Left ventricle myocardium inferior (tissue), 1 donor: ENCODE measurements at places on chromosomes 11 and 22.

DNA sequence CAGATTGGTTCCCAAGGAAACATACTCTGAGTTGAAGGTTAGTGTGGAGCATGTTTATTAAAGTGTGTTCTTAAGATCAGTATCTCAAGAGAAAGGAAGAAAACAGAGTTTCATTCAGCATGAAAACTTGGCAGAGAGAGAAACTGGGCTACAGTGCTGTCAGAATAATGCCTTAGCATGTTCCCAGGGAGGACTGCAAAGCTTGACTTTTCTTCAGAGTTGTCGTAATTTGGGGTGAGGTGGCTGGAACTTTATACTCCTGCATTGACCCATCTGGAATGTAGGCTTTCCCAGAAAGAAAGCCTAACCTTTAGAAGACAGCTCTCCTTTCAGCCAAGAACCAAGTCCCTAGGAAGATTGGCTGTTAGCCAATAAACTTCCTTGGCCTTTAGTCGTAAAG, 190.8 kb upstream of the CNTN5 start:
- DNase-seq = no peak

GRCh38 chr22:18021431-18021830, 2.9 kb downstream of the MICAL3 start:
- no peak for DNase-seq

DNA sequence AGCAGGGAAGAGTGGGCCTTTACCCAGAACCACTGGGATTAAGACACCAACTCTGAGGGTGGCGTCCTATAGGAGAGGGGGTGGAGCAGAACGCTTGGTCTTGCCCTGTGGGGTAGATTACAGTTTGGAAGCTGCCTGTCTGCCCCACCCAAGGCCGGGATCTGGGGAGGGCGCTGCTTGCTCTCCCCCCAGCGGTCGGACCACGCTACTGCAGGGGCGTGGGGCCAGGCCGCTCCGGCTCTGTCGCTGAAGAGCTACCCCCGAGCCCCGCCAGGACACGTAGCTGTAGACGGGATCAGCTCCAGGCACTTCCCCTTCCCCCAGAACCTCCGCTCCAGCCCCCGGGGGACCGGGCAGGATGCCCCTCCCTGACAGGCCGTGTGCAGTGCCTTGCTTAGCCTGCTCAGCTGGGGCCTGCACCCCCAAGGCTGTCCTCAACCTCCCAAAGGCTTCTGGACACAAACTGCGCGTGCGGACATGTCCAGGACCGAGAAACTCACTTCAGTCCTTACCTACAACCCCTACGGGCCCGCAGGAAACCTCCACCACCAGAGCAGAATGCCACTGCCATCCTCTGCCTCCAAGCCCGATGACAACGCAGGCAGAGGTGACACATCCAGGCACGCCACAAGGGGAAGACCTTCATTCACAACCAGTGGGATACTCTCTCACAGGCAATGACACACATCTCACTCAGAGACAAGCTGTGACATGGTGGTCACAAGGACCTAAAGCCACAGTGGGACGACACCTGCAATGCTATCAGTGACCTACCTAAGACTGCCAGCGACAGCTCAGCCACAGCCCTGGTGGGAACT, 3.6 kb downstream of the AHNAK start:
- peak; percentile 87 for DNase-seq

DNA sequence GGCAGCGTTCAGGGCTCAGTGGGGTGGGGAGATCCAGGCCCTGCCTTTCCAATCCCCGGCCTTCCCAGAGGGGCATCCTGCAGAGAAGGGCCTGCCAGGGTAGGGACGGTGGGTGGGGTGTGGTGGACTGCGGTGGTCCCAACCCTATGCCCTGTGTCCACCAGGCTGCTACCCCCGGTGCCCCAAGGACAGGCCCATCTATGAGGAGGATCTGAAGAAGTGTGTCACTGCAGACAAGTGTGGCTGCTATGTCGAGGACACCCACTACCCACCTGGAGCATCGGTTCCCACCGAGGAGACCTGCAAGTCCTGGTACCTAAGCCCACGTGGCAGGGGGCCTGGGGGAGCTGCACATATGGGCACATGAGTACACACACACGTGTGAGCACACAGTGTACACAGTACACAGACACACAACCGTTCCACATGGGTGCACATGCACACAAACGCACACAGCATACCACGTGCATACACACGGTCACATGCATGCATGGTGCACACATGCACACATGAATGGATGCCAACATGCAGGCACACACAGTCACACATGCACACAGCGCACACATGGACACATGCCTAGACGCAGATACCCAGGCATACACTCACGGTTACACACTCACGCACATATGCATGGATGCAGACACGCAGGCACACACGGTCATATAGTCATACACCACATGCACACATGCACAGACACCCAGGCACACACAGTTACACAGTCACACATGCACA, 16.1 kb downstream of the MUC2 start:
- DNase-seq = peak; percentile 5

- DNase-seq = no peak
Observed at GRCh38 chr11:83115026-83115425, 41.9 kb upstream of the PCF11 start.

DNA sequence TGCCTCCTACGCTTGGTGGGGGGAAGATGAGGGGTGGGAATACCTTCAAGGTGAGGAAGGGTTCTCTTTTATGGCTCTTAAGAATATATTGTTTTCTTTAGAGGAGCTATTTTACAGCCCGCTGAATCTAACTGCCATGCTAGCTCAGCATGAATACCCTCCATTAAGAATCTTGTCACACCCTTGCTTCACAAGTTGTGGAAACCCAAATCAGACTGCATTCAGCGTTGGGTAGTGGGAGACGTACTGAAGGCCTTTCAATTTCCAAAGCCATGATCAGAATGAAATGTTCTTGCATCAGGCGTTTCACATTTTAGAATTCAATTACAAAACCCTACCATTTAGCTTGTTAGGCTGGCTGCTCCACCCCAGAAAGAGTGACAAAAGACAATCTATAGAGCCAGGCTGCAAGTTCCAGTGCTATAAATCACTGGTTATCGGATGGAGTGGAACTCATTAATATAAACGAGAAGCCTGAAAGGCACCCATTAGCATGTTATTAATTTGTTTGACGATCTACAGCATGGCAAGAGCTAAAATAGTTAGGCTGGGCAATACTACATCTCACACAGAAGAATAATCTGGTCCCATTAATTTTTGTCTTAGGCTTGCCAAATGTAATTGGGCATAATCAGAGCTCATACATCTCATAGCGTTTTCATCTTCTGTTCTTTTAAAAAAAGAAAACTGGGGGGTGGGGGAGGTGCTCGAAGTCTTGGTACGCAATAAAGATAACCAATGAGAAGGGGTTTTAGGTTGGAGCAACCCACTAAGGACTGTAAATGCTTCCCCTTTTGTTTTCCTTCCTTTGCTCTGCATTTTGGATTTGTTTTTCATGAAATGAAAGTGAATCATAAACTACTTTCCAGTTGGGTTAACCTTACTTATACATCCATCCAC, 57.5 kb downstream of the ABTB2 start:
- no peak for DNase-seq

GRCh38 chr11:126132319-126132718, 69.7 kb upstream of the CDON start:
- peak; percentile 53 for DNase-seq

DNA sequence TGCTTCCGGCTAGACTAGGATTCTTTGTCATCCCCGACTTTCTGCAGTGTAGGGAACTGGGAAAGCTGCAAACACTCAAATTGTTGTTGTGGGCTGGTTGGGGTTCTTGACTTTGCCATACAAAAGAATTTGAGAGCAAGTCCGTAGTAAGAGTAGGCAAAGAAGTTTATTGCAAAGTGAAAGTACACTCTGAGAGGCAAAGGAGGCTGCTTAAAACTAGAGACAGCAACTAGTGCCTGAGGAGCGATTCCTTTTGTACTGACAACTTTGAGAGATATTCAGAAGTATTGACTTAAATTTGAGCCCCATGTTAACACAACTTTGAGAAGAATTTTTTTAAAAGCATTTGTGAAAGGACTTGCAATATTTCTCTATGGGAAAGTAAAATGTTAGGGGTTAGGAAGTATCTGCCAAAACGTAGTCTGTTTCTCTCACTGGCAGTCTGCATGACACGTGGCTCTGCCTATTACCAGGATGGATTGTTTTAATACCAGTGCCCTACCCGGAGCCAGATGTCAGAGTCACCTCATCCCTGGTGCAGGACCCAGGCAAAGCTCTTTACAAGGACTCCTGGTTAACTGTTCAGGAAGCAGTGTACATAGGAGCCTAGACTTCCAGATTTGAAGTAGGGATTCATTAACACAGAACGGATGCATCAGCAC, 85.0 kb upstream of the CLPB start:
- no peak for DNase-seq

DNA sequence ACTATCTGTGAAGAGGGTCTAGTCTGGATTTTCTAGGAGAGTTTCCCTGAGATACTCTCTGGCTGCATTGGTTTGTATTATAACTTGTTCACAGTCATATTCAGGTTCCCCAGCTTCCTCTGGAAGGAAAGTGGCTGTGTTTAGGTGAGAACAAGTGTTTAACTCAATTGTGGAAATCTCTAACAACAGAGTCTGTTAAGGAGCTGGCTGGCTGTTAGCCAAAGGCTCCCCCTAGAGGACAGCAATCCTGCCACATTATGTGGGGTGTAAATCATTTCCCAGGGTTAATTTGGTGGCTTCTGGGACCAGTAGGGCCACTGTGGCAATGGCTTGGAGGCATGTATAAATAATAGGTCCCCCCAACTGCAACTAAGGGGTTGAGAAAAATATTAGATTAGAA, 18.4 kb downstream of the MS4A6E start:
- DNase-seq = no peak

DNA sequence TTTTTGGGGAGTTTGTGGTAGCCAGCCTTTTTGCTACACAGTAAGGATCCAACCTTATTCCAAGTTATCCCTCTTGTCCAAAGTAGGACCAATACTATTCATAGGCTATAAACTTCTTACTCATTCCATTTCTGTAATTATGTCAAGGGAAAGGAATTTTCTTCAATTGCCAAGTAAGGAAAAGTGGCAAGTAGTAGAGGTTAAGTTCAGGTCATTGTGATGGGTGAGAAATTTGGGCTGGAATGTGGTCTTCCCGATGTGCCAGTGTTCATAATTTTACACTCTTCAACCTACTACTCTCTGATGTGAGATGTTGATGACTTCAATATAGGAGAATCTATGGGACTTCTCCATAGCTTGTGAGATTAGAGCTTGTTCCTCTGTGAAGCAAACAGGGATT, 648.8 kb downstream of the METTL15 start:
- DNase-seq = no peak

GRCh38 chr22:27050771-27051170, 393.4 kb downstream of the MIAT start:
- no peak for DNase-seq

- DNase-seq = peak; percentile 55
Observed at GRCh38 chr11:118783724-118784495, 7.1 kb downstream of the DDX6 start.

- no peak for DNase-seq
Observed at GRCh38 chr11:103824116-103824515, 212.3 kb upstream of the DDI1 start.

DNA sequence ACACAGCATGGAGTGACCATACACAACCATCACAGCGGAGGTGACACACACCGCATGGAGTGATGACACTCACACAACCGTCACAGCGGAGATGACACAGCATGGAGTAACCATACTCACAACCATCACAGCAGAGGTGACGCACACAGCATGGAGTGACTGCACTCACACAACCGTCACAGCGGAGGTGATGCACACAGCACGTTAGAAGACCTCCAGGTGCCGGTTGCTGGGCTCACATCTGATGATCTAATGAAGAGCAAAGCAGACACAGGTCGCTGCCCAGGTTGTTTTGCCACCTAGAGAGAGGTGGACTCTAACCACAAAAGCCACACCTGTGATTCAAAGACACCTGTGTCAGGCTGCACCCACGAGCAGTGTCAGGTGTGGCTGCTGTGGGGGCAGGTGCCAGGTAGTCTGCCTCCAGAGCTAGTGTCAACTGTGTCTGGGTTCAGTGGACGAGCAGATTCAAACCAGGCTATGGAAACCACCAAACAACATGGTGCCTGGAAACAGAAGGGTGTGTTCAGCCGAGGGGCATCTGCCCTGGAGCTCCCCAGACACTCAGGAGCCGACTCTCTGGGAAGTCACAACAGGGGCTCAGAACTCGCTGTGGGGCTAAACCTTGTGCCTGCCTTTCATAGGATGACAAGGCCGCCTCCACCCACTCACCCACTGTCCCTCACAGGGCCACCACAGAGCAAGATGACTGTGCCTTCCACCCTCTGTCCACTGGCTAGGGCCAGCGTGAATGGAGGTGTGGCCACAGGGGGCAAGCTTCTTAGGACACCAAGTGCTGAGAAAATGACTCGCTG, 608.2 kb downstream of the TBC1D22A start:
- DNase-seq = no peak

- peak; percentile 78 for DNase-seq
Observed at GRCh38 chr11:8033305-8034105, 46.4 kb downstream of the EIF3F start.

GRCh38 chr22:43300891-43301676, 42.1 kb downstream of the SCUBE1 start:
- DNase-seq = no peak

DNA sequence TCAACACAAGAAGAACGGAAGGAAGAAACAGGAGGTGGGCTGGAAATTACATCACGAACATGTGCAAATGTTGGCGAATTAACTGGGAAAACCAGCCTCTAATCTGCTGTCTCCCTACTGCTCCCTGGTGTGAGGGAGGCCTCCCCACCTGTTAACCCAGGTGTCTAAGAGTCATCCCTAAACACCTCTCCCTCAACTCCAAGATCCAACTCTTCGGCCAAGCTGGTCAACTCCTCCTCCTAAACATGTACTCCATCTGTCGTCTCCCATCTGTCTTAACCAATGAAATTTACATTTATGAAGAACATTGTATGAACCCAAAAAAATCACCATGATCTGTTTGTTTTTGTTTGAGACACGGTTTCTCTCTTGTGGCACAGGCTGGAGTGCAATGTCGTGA, 154.2 kb downstream of the LARGE1 start:
- DNase-seq = no peak

GRCh38 chr11:27052668-27053067, 12.1 kb downstream of the BBOX1 start:
- DNase-seq = no peak

- peak; percentile 65 for DNase-seq
Observed at GRCh38 chr22:43077121-43077877, 11.9 kb downstream of the TTLL1 start.

- DNase-seq = no peak
Observed at GRCh38 chr11:20084921-20085814, 75.1 kb downstream of the DBX1 start.

DNA sequence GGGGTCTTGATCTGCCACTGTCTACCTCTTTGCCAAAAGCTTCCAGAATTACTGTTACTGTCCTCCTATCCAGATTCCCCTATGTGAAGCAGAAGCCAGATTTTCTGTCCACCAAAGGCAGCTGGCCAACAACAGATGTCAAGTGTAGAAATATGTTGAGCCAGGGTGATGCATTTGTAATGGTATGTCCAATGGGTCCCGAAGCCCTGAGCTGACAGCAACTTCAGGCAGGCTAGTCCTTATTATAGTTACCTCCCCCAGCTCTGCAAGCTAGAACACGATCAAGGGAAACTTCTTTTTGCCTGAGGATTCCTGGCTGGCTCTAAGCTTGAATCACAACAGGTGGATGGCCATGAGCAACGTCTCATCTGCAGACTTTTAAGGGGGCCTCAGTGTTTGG, 10.2 kb downstream of the PAMR1 start:
- DNase-seq = no peak
